AG08395 (cell line): ENCODE measurements at places on chromosomes 7 and 10.

DNA sequence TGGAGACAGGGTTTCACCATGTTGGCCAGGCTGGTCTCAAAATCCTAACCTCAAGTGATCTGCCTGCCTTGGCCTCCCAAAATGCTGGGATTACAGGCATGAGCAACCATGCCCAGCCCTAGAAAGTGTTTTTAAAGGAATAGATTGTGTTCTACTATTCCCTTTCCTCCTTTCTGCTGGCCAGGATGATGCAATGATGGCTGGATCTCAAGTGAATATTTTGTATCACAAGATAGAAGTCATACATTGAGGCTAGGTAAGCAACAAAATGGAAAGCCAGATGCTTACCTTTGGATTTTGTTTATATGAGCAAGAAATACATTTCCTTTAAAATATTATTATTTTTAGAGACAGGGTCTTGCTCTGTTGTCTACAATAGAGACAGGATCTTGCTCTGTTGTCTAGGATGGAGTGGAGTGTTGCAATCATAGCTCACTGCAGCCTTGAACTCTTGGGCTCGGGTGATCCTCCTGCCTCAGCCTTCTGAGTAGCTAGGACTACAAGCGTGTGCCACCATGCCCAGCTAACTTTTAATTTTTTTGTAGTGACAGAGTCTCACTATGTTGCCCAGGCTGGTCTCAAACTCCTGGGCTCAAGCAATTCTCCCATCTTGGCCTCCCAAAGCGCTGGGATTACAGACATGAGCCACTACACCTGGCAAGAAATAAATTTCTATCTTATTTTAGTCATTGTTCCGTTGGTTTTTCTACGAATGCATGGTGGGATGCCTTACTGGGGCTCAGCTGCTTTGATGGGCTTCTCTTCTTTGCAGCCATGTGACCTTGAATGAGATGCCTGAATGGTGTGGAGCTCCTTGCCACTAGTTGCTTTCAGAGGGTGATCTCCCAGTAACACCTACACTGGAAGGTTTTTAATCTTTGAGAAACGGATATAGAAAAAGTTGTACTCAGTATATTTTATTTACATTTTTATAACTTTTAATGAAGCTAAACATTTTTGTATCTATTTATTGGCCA, 5.8 kb upstream of the AEBP1 start:
- no peak for DNase-seq

GRCh38 chr7:128458956-128459355, 3.3 kb downstream of the HILPDA start:
- no peak for DNase-seq

DNA sequence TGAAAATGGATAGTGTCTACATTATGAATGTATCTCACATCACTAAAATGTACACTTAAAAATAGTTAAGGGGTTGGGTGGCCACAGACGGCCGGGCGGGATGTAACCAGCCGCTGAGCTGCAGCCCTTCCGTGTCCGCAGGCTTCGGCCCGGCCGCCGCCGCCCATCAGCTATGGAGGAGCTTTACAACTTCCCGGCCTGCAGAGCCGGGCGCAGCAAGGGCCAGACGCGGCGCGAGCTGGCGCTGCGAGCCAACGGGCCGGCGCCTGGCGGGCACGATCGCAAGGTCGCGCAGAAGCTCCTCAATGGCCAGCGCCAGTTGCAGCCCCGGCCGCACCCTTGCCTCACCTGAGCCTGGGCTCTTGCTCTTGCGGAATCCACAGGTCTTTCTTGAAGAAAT, 69.1 kb downstream of the KMT2C start:
- DNase-seq, result no peak

DNA sequence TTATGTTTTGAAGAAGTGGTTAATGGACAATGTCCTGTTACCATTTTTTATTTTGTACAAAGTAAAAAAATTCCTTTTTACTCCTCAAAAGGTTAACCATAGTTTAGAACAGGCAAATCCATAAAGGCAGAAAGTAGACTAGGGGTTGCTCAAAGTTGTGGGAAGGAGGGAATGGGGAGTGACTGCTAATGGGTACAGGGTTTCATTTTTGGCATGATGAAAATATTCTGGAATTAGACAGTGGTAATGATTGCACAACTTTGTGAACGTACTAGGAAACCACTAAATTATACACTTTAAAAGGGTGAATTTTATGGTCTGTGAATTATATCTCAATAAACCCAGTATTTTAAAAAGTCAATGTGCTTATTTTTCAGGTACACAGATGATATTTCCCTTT, 35.4 kb upstream of the CDK14 start:
- DNase-seq, result peak; percentile 5

DNA sequence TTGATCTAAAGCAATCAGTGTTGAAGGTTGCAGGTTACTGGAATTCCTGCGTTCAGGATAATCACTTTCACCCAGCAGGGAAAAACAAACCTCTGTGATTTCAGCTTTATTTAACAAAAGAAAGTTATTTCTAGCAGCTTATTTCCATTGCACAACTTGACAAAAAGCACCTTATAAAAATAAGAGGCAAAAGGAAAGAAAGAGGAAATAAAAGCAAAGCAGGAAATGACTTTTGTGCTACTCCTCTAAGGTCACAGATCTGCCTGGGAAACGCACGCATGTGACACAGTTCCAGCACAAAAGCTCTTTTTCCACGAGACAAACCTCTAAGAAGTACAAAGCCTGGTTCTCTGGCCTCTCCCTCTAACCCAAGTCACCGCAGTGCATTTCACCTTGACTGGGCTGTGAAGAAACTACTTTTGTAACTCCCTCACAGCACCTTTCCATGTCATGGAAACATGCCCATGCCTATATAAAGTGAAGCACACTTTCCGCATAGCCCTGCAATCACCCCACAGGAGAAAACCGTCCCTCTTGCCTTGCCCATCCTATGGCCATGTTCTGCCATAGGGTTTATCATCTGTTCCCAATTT, 870 bp downstream of the ANK3 start:
- DNase-seq, result no peak

- no peak for DNase-seq
These were observed 12.3 kb upstream of the OPN4 start for GRCh38 chr10:86642021-86642420.

DNA sequence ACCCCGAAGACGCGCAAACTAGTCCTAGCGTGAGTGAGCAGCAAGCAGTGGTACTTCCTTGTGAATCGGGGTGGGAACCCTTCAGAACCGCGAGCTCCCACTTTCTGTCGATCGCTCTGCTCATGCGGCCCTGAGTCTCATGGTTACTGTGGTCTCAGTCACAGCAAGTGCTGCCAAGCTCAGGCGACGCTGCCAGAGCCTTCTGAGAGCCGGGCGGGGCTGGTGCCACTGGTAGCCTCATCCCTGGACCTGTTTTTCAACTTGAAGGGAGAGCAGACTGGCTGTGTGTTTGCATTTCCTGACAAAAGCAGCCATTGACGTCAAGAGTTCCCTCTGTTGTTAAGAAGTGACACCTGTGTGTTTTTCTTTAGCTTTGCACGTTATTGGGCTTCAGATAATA, 32.9 kb upstream of the BHLHA15 start:
- DNase-seq, result no peak
